Hematopoietic multipotent progenitor cell treated with erythropoietin and hydrocortisone succinate and interleukin-3 and kit ligand, for 15 days (in vitro differentiated cells): ENCODE measurements at places on chromosomes 2 and 18.

GRCh38 chr2:174603280-174603679 is 5.7 kb upstream of the WIPF1 start:
- DNase-seq: peak; percentile 38

DNA sequence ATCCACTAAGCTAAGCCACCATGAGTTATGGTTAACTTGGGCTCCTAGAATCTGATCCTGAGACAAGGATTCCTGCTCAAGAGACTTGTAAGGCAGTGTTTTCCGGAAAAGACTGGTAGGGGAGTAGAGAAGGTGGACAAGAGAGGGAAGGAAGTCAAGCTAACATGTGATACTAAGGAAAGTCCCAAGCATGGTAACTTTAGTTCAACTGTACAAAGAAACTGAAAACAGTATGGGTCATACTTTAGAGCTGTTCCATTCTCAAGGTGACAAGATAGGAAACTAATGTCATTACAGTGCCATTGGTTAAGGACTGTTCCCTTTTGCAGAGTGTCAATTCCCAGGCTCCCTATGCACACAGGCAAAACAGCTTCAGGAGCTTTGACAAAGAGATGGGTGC is 5.8 kb downstream of the MYO5B start:
- DNase-seq: no peak

DNA sequence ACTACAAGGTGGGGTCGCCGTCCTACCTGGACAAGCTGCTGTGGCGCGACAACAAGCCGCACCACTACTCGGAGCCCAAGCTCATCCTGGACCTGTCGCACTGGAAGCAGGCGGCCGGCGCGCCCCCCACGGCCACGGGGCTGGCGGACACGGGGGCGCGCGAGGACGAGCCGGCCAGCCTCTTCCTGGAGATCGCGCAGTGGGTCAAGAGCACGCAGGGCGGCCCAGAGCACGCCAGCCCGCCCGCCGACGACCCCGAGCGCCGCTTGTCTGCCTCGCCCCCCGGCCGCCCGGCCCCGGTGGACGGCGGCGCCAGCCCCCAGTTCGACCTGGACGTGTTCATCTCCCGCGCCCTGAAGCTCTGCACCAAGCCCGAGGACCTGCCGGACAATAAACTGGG is 90.4 kb downstream of the MRO start:
- no peak for DNase-seq

- no peak for DNase-seq
These were observed 257.3 kb upstream of the APCDD1 start for GRCh38 chr18:10197097-10197496.

GRCh38 chr18:72867746-72868584 is at the start of gene NETO1:
Gene NETO1, minus strand, starts transcription at chr18:72867987. Its CDS starts 696 bp downstream, at chr18:72867291.
- DNase-seq: no peak

DNA sequence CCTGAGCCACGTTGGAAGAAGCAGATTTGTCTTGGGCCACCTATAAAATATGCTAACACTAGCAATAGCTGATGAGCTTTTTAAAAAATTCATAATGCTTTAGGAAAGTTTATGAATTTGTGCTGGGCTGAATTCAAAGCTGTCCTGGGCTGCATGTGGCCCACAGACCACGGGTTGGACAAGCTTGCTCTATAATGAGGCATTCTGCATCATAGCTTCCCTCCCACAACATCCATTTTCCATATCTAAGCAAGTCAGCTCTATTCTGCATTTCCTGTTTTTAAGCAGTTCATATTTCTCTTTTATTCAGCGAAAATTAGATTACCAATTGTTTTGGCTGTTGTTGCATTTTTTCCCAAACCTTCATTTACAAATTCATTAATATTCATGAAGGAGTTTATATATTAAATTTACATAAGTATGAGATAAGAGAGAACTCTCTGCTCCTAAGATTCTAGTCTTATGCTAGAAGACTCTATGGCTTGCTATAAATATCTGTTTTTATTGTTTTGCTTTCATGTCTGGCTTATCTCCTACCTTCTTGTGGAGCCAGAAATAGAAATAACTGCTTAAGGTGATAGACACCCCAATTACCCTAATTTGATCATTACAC is 114.5 kb upstream of the HNRNPA3 start:
- no peak for DNase-seq

DNA sequence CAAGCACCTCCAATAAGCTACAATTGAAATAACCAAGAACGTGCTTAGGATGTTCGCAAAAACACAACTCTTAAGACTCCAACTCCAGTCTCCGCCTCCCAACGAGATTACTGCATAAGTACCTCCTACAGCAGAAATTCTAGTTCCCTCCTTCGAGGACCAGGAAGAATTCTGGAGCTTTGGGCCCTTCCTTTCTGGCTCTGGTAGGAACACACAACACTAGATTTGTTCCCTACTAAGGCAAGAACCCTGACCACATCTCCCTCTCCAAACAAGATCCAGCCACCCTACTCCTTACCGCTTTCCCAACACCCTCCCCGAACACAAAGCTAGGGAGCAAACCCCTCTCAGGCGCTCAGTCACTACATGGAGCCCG is 721 bp downstream of the ADAM17 start:
- peak; percentile 58 for DNase-seq

DNA sequence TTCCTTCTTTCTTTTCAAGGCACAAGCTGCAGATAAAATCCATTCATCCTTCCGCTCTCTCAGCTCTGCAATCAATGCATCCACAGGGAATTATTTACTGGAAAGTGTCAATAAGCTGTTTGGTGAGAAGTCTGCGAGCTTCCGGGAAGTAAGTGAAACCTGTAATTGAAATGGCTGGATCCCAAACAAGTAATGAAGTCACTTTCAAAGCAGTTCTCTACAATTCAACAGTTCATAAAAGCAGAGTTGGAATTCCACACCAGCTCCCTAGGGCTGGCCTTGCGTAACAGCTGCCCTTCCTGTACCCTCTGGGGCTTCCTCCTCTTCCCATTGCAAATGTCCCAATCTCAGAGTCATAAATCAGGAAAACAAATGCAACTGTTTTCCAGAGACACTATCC is 9.6 kb downstream of the SERPINB2 start:
- no peak for DNase-seq

GRCh38 chr2:239878686-239879085 is 146.5 kb downstream of the NDUFA10 start:
- DNase-seq: no peak

DNA sequence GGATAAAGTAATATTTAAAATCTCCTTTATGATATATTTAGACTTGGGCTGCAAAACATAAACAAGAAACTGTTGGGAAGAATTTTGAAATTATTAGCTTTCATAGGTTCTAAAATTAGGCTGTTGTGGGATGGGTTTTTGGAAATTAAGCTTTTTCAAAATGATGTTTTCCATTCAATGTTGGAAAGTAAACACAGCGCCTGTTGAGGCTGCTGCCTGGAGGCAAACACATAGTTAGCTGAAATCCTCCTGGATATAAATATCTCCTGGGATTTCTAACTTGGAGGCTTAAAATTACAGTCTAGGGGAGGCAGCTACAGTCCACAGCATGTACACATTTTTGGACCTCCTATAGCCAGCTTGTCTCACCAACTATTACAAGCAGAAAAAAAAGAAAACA is 197.3 kb downstream of the DCC start:
- DNase-seq: no peak

DNA sequence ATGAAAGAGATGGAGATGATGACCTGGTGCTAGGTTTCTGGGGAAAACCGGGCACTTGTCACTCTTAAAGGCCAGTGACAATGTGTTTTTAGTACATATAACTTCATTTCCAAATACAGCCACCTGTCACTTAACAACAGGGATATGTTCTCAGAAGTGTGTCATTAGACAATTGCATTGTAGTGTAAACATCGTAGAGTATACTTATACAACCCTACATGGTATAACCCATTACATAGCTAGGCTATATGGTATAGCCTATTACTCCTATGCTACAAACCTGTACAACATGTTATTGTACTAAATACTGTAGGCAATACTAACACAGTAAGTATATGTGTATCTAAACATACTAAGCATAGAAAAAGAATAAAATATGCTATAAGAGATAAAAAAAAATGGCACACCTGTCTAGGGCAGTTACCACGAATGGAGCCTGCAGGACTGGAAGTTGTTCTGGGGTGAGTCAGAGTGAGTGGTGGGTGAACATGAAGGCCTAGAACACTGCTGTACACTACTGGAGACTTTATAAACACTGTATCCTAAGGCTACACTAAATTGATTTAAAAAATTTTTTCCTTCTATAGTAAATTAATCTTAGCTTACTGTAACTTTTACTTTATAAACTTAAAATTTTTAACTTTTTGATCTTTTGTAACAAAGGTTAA is 123.2 kb downstream of the THADA start:
- no peak for DNase-seq

GRCh38 chr2:100039291-100039980 is 103.0 kb downstream of the AFF3 start:
- no peak for DNase-seq

- no peak for DNase-seq
These were observed 80.6 kb upstream of the DOCK10 start for GRCh38 chr2:225122583-225123486.

DNA sequence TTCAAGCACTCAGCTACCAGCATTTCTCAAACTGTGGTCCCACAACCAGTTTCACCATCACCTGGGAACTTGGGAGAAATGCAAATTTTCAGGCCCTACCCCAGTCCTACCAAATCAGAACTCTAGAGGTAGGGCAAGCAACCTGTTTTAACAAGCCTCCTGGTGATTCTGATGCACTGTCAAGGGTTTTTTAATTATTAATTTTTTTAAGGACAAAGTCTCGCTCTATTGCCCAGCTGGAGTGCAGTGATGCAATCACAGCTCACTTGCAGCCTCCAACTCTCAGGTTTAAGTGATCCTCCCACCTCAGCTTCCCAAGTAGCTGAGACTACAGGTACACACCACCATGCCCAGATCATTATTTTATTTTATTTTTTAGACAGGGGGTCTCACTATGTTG is 7.8 kb downstream of the ACMSD start:
- DNase-seq: no peak

- DNase-seq: no peak
These were observed 27.2 kb upstream of the ACYP2 start for GRCh38 chr2:54088191-54088634.

DNA sequence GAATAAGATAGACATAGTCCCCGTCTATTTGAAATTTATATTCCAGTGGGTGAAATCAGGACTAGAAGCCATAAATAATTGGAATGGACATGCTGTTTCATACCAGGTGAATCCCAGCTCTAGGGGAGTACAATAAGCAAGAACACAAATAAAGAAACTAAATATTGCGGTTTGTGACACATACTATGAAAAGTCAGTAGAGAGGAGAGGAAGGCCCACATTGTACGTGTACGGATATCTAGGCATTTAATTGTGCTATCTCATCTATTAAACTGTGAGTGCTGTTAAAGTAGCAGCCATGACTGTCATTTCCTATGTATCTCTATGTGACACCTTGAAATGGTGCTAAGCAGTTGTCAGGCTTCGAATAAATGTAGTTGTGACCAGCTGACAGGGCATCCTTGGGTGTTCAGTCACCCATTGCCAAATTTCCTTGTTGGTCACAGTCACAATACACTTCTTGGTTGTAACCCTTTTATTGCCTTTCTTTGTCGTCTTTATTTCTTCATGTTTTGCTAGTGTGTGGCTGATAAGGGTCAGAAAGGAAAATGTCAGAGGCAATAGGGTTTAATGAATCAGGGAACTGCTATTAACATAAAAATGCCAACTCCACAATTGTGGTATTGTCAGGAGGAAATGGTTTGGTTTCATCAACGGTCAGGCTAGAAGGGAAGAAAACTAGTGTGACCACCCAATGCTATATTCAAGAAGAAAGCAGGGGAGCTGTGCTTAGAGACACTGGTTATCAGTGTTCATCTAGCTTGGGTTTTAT is 31.5 kb downstream of the CPO start:
- DNase-seq: no peak

GRCh38 chr2:107576991-107577390 is 249.7 kb upstream of the RGPD4 start:
- no peak for DNase-seq

- DNase-seq: no peak
These were observed 61.7 kb downstream of the LDLRAD4 start for GRCh38 chr18:13280070-13280795.

- DNase-seq: no peak
These were observed 70.7 kb upstream of the TTN start for GRCh38 chr2:178877874-178878273.

GRCh38 chr2:167965907-167966761 is 281.3 kb downstream of the STK39 start:
- DNase-seq: no peak

- no peak for DNase-seq
These were observed 548 bp upstream of the FBLN7 start for GRCh38 chr2:112137516-112138158.

DNA sequence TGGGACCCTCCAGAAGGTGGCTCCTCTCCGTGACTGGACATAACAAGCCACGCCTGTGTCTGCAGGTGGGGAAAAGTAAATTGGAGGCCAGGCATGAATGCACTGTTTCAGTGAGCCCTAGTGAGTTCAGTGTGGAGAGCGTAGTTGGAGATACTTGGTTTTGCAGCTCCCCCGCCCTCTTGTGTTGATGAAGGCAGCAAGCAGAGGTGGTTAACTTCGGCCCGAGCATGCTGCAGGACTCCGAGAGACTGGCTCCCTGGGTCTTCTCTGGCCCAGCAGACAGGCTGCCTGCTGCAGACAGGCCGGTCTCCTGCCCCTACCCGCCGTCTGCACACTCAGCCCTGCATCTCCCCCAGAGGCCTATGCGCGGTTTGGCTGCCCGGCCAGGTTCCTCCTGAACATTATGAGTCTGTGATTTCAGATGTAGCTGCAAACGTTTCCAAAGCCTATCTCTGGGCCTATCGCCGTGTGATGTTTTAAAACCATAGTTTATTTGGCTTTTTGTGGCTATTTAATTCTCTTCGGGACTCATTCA is 102.4 kb downstream of the LDLRAD4 start:
- DNase-seq: no peak

DNA sequence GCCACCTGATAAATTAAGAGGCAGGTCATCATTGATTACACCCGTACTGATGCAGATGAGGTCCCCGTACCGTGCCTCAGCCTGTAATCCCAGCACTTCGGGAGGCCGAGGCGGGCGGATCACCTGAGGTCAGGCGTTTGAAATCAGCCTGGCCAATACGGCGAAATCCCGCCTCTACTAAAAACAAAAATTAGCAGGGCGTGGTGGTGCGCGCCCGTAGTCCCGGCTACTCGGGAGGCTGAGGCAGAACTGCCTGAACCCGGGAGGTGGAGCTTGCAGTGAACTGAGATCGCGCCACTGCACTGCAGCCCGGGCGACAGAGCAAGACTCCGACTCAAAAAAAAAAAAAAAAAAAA is 683 bp upstream of the ENOSF1 start:
- no peak for DNase-seq

GRCh38 chr2:67289271-67289670 is 107.9 kb upstream of the ETAA1 start:
- no peak for DNase-seq

DNA sequence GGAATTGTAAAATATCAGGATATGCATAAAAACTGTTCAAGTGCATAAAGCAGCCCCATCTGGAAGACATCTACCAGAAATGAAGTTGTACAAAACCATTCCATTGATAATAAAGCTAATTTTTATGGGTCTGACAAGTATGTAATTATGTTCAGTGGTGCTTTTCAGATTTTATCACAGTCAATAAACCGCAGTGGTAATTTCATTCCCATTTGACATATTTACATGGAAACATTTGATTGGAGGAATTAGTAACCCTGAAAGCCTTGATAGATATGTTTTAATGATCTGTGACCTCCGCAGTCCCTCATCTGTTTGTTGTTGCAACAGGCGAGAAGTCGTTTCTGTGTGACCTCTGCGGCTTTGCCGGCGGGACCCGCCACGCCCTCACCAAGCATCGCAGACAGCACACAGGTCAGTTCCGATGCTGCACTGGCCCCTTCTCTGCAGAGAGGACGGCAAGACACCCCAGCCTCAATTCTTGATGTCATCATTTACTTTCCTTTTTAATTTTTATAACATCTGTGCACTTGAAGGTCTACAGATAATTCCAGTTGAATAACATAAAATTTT is 283.1 kb downstream of the ZNF407 start:
- no peak for DNase-seq
